ENCODE measurements at places on chromosomes 4 and X.

DNA sequence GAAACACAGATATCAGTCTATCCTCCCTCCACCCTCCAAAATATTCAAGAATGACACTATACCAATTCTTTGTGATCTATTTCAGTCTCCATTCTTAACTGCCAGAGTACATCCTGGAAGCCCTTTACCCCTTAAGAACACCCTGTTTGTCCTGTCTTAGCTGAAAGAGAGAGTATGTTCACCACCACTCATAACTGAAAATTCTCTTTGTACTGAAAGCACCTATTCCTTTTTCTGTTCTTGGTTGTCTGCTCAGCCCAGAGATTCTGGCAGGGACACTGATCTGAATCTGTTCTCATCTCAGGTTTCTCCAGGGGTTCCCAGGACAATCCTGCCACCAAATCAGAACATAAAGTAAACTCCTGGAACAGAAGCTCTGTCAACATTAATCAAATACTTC lies 25.4 kb upstream of the EREG start:
- DNase-seq: no peak

DNA sequence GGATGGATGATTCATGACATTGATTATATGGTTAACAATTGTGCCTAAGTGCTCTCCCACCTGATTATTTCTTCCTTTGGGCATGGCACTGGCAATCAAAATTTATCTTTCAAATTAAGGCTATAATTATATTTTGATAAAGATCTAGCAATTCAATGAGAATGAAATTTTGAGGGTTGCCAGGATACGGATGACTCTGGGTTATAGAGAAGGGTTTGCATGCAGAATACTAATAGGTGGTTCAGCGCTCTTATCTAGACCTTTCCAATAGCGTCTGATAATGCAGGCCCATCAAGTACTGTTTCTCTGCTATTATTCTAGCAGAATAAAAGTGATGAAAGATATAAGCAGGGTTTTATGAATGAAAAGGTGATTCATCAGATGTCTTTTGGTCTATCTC lies 74.9 kb upstream of the SCML1 start:
- no peak for DNase-seq

GRCh38 chrX:115939070-115939469 lies 231.5 kb upstream of the AGTR2 start:
- no peak for DNase-seq

DNA sequence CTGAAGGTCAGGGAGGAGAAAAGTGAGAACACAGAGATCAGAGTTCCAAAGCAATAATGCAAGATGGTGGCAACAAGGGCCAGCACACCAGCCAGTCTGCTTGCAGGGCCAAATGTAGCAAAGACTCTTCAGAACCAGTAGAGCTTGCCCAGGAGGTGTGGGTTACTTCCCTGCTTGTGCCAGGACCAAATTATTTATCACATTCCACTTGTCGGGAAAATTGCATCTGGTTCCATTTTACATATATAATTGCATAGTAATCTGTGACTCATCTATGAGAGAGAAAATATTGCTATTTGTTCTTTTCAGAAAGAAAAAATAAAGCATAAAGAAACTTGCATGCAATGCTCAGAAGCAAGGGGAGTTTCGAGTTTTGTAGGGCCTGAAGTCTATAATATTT lies 41.4 kb downstream of the MAML3 start:
- no peak for DNase-seq

- no peak for DNase-seq
Measured at GRCh38 chr4:144591401-144591800, 54.6 kb upstream of the HHIP start.

- no peak for DNase-seq
Measured at GRCh38 chr4:111268769-111269414, 646.0 kb upstream of the PITX2 start.

DNA sequence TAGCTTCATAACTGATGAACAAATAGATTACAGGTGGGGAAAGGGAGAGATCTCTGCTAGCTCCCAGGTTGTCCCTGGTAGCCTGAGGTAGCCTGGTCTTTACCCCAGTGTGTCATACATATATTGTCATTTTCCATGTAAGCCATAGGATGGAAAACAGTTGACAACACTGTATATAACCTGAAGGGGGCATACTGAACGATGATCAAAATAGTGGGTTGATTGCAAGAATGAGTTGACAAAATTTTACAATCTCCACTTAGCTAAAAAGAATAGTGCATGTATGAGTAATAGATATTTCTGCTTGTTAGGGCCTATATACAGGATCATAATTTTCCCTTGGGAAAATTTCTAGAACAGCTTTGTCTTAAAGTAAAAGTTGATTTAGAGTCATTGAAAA lies 304.1 kb upstream of the HAND2 start:
- DNase-seq: no peak

GRCh38 chrX:138938003-138938402 lies 226.5 kb upstream of the FGF13 start:
- DNase-seq: no peak

DNA sequence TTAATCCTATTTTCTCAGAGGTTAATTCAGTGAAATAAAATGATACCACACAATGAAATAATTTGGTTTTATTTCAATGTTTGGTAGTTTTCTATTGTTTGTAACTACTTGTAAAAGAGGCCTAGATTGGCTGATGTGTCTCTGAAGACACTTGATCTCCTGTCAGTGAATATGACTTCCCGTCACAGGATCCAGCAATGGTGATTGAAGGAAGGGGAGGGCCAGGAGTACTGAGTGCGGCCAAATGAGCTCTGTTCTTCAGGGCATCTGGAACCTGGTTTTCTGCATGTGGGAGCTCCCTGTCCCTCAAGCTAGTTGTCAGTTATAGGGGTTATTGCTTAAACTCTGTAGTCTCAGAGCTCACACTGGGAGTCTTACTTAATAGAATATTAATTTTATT lies 86.5 kb upstream of the OTUD4 start:
- DNase-seq: no peak

DNA sequence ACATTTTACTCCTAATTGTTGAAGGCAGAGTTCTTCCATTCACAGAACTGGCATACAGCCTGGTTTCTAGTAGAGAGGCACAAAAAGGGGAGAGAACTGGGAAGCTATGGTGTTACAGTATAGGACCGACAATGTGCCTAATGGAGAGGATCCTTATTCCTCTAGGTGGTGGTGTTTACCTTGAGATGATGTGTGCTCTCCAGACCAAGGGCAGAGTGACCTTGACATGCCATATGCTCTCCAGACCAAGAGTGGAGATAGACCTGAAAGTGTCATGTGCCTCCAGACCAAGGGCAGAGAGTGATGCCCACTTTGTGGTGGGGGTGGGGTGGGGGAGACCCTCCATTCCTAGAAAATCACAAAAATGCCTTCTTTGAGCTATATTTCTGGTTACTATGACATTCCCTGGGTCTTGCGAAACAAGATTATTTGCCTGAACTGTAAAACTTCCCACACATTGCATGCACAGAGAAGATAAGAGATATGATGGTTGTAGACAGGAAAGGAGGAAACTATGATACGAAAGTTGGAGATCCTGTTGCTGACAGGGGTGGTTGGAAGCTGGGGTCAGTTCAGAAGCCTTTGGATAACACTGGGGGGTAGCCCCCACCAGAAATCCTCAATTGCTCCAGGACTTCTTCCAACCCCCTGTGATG lies 119.7 kb downstream of the TEX13C start:
- DNase-seq: no peak

DNA sequence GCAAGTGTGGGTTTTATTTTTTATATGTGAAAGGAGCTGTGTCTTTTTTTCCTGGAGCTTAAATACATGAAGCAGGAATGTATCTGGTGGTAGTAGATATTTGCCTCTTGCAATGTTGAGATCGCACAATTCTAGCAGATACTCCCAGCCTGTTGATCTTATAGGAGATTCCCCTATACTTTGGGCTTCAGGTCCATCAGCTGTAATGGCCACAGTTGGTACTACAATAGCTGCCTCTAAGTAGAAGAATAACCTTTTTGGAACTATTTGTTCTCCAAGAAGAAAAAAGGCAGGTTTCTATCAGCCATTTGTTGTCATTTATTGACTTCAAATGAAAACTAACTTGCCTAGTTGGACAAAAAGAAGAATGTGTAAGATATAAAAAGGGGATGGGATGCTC lies 37.7 kb downstream of the LIMCH1 start:
- no peak for DNase-seq

DNA sequence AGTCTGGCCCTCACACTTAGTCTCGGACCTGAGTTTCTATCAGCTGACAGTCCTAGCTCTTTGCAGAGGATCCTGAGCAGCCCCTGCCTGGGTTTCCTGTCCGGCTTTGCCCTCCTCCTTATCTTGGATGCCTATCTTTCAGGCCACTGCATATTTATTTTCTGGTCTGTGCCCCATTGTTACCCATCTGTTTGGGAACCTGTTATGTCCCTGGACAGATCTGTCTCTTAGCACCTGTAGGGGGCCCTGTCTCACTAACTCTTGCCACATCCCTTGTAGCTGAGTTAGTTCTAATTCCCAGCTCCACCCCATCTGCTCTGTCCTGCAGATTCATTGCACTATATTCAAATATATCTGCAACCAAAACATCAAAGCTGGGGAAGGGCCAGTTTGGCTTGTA lies 514.9 kb upstream of the LCORL start:
- peak; percentile 17 for DNase-seq

- no peak for DNase-seq
Measured at GRCh38 chrX:11040996-11041395, 70.1 kb upstream of the HCCS start.

- no peak for DNase-seq
Measured at GRCh38 chr4:120198411-120198810, 131.8 kb upstream of the MAD2L1 start.

- peak; percentile 15 for DNase-seq
Measured at GRCh38 chrX:131262738-131263679, 26.1 kb downstream of the IGSF1 start.

GRCh38 chrX:65862638-65863037 lies 177.2 kb downstream of the VSIG4 start:
- DNase-seq: no peak

DNA sequence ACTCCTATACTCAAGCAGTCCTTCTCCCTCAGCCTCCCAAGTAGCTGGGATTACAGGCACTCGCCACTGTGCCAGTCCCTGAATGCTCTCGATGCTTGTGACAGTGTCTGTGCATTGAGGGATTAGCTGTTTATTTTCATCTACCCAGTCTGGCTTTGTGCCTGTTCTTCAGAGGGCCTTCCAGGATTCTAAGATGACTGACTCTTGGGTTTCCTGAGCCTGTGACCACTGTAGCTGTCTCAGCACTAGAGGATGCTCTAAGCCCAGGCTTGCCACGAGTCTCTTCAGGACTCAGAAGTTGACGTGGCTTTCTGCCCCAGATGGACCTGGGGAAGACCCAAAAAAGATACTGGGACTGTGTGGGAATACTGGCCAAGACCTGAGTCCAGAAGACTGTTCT lies 201.4 kb downstream of the ARHGAP10 start:
- DNase-seq: no peak

- DNase-seq: no peak
Measured at GRCh38 chrX:119935215-119935874, 8.2 kb downstream of the NKAP start.

- DNase-seq: no peak
Measured at GRCh38 chrX:110159865-110160264, 157.0 kb downstream of the TMEM164 start.

- DNase-seq: no peak
Measured at GRCh38 chr4:38670939-38671591, 7.1 kb downstream of the KLF3 start.

DNA sequence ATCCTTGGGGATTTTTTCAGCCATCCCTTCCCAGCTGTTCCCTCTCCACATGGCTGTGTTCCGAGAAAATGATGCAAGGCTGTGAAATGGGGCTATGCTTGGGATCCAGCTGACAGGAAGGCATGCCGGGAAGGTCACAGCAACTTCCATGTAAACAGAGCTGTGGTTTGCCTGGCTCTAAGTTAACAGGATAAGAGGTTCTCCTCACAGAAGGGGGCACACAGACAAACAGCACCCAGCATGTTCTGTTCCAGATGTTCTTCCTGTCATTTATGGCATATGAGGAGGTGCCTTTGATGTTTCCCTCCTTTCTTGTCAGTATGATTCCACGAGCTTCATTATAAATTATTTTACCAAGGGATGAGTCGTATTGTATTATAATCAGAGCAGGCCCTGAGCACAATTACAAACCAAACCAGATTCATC lies 220.7 kb downstream of the ANTXR2 start:
- DNase-seq: no peak

GRCh38 chr4:181702864-181703495 lies 540.2 kb upstream of the TENM3 start:
- DNase-seq: no peak

DNA sequence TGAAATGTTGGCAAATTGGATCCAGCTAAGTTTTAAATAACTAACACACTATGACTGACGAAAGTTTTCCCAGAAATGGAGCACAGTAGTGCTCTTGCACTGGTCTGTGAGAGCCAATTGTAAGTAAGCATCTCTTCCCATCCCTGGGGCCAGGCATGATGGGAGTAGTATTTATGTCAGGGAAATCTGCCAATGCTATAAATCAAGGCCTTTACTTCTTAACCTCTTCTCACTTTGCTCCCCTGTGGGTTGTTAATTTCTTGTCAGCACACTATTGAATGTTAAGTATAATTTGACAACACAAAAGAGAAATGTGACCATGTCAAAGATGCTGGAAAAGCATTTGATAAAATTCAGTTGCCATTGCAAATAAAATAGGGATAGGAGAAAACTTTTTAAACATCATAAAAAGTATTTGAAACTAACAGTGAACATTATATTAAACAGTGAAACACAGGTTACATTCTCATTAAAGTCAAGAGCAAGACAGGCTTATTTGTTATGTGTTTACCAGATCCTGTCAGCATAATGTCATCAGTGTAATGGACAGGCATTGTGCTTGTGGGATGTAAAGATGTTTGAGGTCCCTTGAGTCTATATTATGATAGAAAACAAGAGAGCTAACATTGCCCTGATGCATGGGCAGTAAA lies 5.0 kb downstream of the F8A1 start:
- no peak for DNase-seq

DNA sequence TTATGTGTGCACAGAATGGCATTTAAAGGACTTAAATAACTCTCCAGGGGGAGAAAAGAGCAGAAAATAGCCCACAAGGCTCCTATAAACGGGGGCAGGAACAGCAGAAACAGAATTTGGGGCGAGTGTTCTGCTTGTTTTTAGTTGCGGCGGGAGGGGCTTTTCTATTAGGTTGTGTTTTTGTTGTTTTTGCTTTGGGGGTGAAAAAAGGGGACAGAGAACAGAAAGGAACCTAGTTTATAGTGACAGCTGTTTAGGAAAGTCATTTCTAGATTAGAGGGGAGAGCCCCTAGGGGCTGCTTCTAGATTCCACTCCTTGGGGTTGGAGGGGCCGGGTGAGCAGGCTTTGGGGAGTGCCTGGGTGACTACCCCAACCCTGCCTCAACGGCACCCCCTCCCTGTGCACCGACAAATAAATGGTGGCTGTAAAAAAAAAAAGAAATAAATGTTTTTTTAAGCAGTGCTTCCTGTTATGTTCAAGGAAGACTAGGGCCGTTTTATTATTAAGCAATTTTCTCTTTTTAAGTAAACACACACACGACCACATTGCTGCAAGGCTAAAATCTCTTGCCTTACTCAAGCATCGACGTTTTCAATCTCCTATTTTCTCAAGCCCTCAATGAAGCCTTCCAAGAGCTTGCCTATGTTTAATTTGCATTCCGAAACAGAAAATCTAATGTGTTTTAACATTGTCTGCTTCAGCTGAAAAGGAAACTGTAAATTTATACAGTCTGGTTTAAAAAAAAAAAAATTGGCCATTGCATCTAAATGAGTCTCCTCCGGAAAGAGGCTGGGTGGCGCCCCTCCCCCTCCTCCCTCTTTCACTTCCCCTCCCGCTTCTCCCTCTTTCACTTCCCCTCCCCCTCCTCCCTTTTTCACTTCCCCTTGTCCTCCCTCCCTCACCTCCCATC lies 123.3 kb upstream of the TBL1X start:
- no peak for DNase-seq
